Pancreas (tissue), 10 donors: ENCODE measurements at places on chromosomes 7 and 10.

DNA sequence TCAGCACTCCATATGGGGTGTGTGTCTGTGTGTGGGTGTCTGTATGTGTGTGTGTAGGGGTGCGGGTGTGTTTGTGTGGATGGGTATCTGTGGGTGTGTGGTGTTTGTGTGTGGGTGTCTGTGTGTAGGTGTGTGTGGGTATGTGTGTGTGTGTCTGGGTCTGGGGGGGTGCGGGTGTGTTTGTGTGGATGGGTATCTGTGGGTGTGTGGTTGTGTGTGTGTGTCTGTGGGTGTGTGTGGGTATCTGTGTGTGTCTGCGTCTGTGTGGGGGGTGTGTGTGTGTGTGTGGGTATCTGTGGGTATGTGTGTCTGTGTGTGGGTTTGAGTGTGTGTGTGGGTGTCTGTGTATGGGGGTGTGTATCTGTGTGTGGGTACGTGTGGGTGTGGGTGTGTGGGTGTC lies 148.7 kb downstream of the RGS10 start:
- no peak for DNase-seq

GRCh38 chr7:33336820-33337219 lies 207.5 kb downstream of the BBS9 start:
- DNase-seq = no peak

DNA sequence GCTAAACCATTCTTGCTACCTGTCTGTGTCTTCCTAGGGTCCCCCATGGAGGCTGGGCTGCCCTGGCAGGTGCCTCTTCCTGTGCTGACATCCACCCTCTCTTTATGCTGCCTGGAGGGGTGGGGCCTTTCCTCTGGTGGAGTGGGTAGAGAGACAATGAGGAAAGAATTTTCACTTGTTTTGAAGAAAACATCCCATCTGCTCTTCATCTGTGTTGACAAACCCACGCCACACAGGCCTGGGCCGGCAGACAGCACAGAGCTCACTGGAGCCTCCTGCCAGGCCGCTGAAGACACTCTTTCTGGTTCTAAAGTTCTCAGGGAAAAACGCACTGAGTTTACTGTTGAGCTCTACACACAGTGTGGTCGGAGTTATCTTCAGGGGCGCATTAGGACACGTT lies 328.2 kb downstream of the GLRX3 start:
- DNase-seq = no peak

DNA sequence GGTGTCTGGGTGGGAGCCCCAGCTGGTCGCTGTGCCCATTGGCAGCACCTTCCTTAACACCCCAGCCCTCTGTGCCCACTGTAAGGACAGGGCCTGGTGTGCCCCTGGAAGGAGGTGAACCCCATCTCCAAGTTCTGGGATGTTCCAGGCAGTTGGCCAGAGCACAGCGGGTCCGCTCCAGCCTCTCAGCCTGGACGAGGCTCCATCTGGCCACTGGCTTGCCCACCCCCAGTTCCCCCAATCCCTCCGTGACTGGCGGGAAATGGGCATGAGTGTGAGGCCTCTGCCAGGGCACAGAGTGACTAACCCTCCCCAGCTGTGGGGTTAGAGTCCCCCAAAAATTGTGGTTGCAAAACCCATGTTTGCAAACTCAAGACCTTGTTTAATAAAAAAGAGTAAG lies 15.6 kb downstream of the GRIFIN start:
- no peak for DNase-seq

GRCh38 chr7:88009651-88010050 lies 75.6 kb downstream of the ADAM22 start:
- no peak for DNase-seq

GRCh38 chr7:48245751-48246472 lies 74.7 kb downstream of the ABCA13 start:
- no peak for DNase-seq

- DNase-seq = no peak
Measured at GRCh38 chr10:119409385-119409784, 133.1 kb downstream of the RGS10 start.

GRCh38 chr7:50982626-50983025 lies 199.9 kb upstream of the GRB10 start:
- DNase-seq = no peak

DNA sequence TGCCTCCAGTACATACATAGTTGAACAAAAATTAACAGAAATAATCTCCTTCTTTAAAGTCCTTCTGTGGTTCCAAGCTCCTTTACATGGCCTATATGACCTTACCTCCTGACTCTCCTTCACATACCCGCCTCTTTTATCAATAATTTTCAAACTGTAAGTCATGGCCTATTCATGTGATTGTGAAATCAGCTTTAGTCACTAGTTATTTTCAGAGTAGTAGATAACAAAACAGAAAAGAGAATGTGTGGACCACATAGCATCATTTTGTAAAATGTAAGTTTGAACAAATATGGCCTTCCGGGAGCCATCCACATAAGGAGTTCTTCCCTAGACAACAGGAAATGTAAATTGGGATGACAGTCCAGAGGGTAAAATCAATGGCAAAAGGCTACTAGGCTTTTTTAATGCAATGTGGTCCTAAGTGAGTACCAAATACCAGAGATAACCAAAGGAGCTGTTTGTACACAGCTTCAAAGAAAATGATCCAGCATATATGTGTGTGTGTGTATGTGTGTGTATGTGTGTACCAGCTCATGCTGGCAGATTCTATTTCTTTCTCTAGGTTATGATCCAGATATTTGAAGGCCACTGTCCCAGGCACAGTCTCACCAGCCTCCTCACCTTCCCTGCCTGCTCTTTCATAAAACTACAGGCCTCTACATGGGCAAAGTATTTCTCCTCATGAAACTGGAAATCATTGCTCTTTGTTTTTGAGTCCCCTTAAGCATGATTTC lies 12.3 kb upstream of the FAM133B start:
- no peak for DNase-seq

DNA sequence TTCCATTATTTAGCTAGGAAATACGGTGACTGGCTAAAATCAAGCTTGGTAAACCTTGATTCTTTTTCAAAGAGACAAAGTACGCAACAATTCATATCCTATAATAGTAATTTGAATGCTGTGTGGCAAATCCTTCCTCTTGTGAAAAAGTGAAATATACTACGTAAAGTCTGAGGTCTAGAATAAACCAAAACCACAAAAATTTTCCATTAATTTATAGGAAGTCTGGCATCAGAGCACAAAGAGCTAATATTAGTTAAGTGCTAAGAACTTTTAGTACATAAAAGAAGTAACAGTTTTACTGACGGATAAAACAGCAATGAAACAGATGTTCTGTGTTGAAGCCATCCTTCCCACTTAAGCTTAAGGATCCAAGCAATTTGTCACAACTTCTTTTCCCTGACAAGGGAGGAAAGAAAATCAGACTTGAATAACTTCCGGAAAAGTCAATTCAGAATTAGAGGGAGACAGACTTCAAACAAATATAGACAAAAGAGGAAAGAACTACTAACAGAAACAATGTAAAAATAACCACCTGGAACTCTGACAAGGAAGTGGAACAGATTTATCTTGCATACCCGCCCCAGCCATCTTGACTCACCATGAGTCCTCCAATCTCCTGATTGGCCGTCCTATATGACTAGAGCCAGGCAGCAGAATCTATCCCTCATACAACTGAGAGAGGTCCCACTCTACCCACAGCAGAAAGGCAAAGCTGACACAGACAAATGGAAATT lies 34.6 kb downstream of the RHEB start:
- no peak for DNase-seq

DNA sequence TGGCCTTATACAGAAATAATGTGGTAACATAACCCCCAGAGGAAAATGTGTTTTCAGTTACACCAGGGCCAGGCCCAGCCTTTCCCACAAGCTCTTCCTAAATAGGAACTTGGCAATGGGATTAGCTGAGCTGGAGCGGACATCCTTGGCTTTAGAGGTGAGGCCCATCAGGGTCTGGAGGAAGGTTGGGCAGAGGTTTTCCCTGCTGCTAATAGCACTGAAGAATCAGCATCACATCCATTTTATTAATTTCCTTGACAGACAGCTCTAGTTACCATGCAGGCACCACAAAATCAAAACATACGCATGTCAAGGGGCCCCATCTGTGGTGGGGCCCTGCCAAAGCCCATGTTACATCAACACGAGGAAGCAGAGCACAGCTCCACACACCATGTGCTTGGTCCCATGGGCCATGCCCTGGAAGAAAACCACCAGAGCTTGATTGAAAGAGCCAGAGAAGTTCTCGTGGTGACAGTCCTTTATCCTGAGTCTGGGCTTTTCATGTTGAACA lies 566.6 kb downstream of the KCNMA1 start:
- no peak for DNase-seq

DNA sequence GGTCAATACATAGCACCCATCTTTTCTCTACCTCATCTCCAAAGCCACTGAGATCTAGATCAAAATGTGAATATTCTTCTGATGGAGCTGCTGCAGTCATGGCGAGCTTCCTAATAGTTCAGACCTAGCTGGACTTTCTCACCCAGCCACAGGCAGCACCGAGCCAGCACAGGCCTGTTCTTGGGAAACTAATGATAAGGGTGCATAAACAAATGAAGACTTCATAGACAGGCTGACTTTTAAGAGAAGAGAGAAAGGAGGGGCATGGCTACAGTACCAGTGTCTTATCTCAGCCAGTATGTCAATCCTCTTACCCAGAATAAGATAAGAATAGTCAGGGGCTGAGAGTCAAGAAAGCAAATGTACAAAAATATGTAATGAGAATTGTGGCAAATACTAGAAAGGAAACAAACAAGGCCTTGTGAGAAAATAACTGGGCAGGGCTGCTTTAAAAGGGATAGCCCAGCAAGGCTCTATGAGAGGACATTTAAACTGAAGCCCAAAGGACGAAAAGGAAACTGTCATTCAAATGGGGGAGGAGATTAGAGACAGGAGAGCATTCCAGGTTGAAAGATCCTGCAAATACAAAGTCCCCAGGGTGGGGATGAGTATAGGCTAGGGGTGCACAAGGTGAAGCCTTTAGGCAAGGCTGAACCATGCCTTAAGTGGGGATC lies 21.8 kb upstream of the CDK14 start:
- DNase-seq = no peak

GRCh38 chr7:31640381-31640780 lies 46.6 kb upstream of the PPP1R17 start:
- DNase-seq = no peak

DNA sequence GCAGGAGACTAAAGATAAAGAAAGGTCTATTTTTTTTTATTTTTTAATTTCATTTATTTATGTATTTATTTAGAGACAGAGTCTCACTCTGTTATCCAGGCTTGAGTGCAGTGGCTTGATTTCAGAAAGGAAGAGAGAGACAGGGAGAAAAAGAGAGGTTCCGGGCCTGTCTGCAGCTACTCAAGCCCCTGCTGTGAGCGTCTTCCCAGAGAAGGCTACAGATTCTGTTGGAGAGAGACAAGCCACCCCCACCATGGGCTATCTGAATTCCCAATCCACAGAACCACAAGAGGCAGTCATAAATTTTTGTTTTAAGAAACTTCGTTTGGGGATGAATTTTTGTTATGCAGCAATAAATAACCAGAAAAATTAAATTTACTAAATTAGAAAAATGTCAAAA lies 68.1 kb downstream of the CALN1 start:
- no peak for DNase-seq

DNA sequence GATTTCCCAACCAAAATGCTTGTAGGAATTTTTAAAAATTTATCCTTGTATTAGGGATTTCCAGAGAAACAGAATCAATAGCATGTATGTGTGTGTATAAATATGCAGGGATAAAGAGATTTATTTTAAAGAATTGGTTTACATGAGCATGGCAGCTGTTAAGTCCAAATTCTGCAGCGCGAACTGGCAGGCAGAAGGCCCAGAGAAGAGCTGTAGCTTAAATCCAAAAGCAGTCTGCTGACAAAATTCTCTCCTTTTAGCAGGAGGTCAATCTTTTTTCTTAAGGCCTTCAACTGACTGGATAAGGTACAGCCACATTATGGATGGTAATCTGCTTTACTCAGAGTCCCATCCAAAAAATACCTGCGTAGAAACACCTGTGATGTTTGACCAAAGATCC lies 42.0 kb downstream of the PRR15 start:
- no peak for DNase-seq

GRCh38 chr7:145212050-145212449 lies 376.2 kb upstream of the TPK1 start:
- no peak for DNase-seq

- DNase-seq = no peak
Measured at GRCh38 chr10:61804414-61804813, 97.1 kb upstream of the ARID5B start.

- DNase-seq = no peak
Measured at GRCh38 chr7:81298951-81299666, 380.3 kb upstream of the SEMA3C start.

DNA sequence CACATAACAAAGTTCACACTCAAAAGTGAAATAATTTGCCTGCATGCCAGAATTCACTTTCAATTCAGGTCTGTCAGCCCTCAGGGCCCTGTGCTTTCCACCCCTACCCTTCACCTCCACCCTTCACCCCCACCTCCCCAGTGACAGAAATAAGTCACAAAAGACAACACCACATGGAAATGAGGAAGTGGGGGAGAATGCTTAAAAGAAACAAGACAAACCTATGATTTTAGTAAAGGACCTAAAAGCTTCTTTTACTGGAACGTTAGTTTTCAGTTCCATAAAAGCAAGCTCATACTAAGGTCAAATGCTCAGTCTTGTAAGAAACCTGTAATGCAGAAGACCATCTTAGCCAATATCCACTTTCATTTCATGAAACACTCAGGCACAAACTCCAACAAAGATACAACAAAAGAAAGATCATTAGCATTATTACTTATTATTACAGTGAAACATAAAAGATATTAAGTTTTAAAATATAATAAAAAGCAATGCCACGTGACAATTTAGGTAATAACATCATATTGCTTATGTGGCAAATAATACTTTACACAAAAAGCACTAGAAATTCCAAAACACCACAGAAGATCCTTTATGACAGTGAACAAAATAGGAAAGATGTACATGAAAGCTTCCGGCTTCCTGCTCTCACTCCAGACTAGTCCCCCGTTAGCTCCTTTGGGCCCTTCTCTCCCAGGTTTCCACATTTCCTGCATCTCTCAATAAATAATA lies 112.1 kb downstream of the LMBR1 start:
- DNase-seq = no peak

GRCh38 chr10:36679554-36679953 lies 445.8 kb upstream of the ANKRD30A start:
- DNase-seq = no peak

GRCh38 chr10:33114451-33114952 lies 156.5 kb upstream of the ITGB1 start:
- DNase-seq = no peak
